ENCODE measurements at places on chromosomes 1 and 21.

- no peak for DNase-seq
Observed at GRCh38 chr1:94471271-94471670, 53.1 kb downstream of the ABCD3 start.

DNA sequence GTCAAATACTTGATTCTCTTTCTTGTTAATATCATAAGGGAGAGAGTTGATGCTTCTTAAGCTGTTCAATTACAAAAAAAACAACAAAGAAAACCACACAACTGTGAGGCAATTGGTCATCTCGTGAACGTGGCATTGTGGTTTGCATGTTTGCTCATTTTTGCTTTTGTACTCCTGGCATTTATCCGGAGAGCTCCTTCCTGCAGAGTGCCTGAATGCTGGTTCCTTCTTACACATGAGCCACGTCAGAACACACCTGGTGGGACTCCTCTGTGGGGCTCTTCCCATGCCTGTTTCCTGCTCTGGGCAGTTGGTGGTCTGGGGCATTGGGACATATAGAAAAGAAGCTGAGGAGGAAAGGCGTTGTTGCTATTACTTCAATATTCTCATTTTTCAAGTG, 25.7 kb downstream of the KCNK1 start:
- peak; percentile 11 for DNase-seq

DNA sequence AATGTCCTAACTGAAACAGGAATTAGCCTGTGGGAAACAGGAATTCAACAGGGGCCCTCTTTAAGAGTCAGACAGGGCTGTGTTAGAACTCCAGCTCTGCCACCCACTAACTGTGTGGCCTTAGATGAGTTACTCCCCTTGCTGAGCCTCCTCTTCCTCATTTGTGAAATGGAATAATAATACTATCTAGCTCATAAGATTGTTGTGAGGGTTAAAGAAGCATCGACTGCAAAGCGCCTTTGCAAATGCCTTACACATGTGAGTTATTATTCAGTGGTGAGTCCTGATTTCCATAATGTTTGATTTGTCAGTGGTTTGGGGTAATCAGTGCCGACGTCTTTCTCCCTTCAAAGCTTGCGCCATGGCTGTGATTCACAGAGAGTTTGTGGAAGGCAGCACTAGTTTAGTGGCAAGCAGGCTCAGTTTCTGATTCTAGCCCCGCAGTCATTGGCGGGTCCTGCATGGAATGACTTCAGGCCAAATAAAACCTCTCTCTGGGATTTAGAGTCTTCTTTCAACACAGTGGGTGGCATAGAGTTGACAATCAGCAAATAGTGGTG, 388.5 kb downstream of the PLPP3 start:
- DNase-seq: no peak

DNA sequence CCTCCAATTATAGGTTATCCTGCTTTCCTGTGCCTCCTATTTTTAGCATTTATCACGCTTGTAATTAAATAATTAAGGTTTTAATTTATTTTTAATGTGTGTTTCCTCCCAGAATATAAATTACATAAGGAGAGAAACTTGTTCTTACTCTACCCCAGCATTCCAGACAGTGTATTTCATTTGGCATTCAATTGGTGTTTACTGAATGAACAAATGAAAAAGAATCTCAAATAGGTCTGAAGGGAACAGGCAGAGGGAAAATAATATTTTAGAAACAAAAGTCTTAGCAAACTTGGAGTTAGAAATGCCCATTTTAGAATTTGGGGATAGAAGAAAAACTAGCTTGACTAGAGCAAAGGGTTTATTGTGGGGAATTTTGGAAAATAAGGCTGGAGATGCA, 9.9 kb upstream of the RSRP1 start:
- DNase-seq: no peak

DNA sequence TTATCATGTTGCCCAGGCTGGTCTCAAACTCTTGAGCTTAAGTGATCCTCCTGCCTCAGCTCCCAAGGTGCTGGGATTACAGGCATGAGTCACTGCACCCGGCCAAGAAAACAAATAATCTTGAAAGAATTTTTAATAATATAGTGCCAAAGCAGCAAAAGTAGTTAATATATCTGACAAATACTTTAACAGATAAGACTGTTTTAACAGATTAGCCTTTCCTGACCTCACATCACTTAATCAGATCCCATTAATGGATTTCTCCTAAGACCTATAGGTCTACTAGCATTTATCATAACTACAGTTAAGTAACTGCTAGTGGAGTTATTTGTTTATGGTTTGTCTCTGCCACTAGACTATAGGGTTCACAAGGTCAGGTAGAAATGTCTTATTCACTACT, 61.1 kb upstream of the HP1BP3 start:
- DNase-seq: no peak

- no peak for DNase-seq
Observed at GRCh38 chr1:170356585-170356984, 175.4 kb upstream of the GORAB start.

DNA sequence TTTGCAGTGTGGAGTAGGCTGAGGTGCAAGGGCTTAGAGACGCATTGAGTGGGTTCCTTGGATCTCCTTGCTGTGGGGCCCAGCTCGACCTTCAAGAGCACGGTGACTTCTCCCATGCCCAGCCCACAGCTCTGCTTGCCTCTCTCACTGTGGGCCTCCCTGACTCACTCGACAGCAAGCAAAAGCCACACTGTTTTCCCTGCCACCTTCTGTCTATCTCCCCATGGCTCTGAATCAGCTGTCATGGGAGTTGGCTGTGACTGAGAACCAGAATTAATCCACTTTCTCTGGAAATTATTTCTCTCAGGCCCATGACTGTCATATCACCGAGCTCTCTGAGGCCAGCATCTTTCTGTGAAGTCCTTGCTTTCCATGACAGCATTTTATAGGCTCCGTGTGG, 140.7 kb downstream of the NOS1AP start:
- DNase-seq: no peak

DNA sequence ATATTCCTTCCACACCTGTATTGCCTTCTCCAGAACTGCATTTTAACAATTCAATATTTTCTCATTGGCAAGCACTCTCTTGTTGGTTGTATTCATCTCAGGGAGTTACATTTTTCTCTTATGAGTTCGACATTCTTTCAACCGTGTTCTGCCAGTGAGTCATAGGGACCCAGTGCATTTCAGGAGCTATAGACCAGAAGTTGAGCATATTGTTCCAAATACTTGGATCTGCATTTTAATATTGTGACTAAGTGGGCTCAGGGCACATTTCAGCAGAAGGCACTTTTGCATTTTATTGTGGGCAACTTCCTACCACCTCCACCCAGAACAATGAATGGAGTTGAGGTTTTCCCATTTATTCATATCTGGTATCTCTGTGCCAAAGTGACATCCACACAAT, 132.8 kb downstream of the TNFSF18 start:
- DNase-seq: no peak

DNA sequence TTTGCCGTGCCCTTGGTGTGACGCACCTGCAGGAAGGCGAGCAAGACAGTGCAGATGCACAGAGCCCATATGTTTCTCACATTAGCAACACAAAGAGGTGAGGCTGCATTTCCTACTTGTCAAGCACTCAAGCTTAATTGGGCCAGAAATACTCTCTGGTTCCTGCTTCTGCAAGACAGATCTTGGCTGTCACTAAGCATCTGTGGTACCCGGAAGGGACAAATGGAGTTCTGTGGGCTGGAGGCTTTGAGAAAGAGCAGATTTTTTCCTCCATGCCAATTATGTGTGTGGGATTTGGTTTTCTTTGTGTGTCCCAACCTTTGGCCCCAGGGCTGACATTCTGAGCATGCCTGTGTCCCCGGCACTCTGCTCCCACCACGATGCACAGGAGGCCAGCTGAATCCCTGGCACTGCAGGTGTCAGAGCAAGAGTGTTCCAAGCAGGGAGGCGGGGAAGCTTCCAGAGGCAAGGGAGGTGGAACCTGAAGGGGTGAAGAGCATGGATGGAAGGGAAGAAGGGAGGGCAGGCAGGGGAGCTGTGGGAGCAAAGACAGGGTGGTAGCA, 52.0 kb upstream of the STUM start:
- no peak for DNase-seq

- no peak for DNase-seq
Observed at GRCh38 chr1:160267284-160267991, 5.1 kb upstream of the DCAF8 start.

DNA sequence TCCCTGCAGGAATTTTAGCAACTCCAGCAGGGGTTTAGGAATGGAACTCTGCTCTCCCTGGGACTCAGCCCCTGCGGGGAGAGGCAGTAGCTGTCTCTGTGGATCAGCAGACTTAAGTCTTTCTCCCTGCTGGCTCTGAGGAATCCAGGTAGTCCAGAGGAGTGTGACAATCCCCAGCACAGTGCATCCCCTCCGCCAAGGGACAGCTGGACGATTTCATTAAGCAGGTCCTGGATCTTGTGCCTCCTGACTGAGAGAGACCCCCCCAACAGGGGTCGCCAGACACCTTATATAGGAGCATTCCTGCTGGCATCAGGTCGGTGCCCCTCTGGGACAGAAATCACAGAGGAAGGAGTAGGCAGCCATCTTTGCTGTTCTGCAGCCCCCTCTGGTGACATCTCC, 30.6 kb downstream of the AKT3 start:
- DNase-seq: no peak

DNA sequence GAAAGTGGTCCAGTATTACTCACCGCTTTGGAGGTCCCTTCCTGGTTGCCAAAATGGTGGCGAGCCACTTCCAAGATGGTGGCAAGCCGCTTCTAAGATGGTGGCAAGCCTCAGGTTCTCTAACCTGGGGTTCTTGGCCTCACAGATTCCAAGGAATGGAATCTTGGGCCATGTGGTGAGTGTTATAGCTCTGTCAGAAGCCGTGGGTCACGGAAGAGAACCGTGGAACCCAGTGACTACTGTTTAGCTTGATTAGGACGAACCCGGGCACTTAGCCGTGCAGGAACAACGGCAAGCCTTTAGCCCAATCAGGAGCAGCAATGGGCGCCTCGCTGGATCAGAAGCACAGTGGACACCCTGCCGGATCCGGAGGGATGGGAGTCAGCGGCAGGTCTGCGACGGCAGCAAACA, 356.2 kb upstream of the TMPRSS15 start:
- DNase-seq: no peak

GRCh38 chr1:208243527-208243966, 637 bp downstream of the PLXNA2 start:
- no peak for DNase-seq

DNA sequence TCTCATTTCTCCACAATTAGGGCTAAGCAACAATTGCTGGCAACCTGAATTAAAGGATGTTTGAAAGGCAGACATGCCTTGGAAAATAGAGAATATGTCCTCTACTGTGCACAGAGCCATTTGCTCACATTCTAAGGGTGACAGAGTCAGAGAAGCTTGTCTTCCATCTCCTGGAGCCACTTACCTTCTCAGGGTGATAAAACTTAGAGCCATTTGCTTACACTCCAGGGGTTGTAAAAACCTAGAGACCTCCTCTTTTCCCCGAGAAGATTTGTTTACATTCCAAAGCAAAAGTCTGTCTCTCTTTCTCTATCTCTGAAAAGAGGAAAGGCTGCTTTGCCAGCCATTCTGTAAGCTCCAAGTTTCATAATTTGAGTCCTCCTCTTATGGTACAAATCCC, 61.3 kb downstream of the LBR start:
- DNase-seq: no peak

DNA sequence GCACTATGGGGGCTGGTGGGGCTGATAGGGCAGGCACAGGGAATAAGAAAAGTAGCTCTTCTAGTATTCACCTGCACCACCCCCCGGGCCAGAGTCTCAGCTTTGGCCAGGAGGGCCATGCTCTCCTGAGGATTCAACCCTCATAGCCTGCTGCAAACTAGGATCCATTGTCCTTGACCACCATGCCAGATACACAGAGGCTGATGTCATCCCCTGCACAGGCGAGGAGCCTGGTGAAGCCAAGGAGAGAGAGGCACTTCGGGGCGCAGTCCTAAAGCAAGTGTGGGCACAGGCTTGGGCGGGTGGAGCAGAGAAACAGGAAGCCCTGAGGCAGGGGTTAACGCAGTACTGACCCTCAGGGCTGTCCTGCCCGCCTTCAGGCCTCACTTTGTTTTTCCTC, 29.5 kb downstream of the TMEM53 start:
- DNase-seq: no peak

- DNase-seq: no peak
Observed at GRCh38 chr1:171472183-171472647, 13.1 kb upstream of the PRRC2C start.

DNA sequence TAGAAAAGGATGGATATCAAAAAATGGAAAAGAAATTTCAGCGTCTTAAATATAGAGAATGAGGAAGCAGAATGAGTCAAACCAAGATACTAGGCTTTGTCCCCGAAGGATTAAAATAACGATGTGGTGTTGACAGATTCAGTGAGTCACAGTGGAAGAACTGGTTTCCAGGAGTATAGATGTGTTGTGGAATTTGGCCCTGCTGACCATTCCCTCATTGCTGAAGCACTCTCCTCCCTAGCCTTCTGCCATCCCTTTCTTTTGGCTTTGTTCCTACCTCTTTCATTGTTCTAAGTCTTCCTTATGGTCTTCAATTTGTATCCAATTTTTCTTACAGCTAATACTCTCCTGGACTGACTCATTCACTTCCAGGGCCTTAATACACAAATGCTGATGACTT, 23.1 kb upstream of the USP25 start:
- DNase-seq: no peak

DNA sequence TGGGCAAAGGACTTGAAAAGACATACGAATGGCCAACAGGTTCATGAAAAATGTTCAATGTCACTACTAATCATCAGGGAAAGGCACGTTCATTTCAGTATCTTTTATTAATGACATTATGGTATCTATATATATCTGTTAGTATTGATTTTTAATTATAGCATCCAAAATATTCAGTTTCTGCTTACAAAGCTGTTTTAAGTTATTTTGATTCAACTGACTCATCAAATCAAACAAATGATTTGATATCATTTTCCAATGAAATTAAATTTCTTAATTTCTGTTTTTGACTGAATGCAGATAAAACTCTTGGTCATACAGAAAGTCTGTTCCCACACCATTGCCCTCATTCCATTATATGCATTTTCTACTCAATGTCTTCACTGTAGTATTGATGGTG, 315.9 kb downstream of the PDE4B start:
- DNase-seq: no peak

GRCh38 chr1:247352175-247352574, 20.5 kb upstream of the ZNF496 start:
- DNase-seq: no peak

DNA sequence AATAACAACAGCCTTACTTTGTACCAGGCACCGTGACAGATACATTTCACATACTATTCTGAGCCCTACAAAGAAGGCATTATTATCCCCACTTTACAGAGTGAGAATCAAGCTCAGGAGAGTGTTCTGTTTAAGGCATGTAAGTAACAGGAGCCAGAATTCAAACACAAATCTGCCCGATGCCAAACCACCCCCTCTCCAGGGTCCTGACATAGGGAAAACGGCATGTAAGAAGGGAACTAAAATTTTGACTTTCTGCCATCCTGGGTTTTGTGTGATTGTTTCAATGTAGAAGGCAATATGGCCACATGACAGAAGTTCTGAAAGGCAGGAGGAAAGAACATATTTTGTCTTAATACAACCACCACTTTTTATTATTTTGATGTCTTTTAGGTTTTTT, 5.5 kb downstream of the FUCA1 start:
- DNase-seq: no peak

- DNase-seq: peak; percentile 14
Observed at GRCh38 chr21:15592271-15592860, 137.4 kb upstream of the USP25 start.

GRCh38 chr1:33301273-33301984, 19.5 kb downstream of the A3GALT2 start:
- no peak for DNase-seq

- no peak for DNase-seq
Observed at GRCh38 chr21:31196724-31197123, 147.3 kb downstream of the TIAM1 start.

GRCh38 chr1:119675349-119676345, 27.6 kb upstream of the ZNF697 start:
- peak; percentile 75 for DNase-seq

Measured in NCI-H2029 treated with DMSO at 0.1 percent for 48 hours (cell line).